ENCODE measurements at places on chromosomes 16 and 17. TPM values are rescaled to one million over a fixed set of nuclear protein-coding genes. Genes with fewer than 3 reads are reported as not detected.

DNA sequence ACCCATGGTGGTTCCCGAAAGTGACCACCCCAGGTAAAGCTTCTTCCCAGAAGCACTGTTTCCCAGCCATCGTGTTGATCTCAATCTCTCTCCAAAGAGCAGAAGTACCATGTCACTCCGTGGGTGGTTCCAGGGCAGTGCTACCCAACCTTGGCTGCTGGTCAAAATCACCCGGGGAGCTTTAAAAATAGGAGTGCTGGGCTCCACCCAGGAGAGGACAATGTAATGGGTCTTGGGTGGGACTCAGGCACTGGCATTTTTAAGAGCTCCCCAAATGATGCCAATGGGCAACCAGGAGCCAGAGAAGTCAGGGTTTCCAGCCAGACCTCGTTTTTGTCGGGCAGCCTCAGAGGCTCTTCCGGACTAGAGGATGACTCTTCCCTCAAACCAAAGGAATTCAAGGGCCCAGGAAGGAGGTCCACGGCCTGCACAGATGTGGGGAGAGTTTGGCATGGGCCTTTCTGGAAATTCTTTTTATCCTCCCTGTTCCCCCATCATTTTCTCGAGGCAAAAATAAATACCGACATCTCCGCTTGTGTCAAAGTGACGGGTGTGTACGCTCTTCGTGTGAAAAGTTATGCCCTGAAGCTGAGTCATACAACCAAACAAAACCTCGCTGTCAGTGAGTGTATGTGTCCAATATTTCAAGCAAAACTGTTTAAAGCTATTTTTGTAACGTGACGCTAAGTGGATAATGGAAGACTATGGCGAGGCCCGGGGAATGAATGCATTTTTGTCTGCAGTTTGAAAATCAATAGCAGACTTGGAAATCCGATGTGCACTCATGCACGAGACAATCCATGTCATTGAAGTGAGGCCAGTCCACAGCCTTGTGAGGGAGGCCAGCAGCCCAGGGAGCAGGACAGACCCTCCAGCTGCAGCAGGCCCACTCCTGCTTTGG, 364.1 kb downstream of the FOXL1 start:
- H3K27ac ChIP-seq = no peak overlapping the region
- no peaks in the 10 kb centered on the region for H3K4me1 ChIP-seq
- no peak for DNase-seq
- H3K36me3 ChIP-seq = no peaks in the 10 kb centered on the region

- H3K27ac ChIP-seq = no peak overlapping the region
- no peaks in the 10 kb centered on the region for H3K4me1 ChIP-seq
- peaks cover 7% of the 10 kb centered on the region for H3K27me3 ChIP-seq
- H3K4me3 ChIP-seq = no peak overlapping the region
Measured at GRCh38 chr16:82769845-82770244, 143.1 kb downstream of the CDH13 start.

- H3K27ac ChIP-seq = peak within 1 kb of the TSS; percentile 34
- peaks cover 15% of the 10 kb centered on the region for H3K4me1 ChIP-seq
- no peaks in the 10 kb centered on the region for H3K36me3 ChIP-seq
- no peak for DNase-seq
- peaks cover 38% of the 10 kb centered on the region for H3K27me3 ChIP-seq
Measured at GRCh38 chr16:31213877-31214707, at the start of gene TRIM72. Gene TRIM72 (plus strand): TSS chr16:31214119. CDS start chr16:31214739, 620 bp downstream.

NXN gene
- 0.48 TPM for total RNA-seq

PABPN1L gene
- total RNA-seq = not detected

DNA sequence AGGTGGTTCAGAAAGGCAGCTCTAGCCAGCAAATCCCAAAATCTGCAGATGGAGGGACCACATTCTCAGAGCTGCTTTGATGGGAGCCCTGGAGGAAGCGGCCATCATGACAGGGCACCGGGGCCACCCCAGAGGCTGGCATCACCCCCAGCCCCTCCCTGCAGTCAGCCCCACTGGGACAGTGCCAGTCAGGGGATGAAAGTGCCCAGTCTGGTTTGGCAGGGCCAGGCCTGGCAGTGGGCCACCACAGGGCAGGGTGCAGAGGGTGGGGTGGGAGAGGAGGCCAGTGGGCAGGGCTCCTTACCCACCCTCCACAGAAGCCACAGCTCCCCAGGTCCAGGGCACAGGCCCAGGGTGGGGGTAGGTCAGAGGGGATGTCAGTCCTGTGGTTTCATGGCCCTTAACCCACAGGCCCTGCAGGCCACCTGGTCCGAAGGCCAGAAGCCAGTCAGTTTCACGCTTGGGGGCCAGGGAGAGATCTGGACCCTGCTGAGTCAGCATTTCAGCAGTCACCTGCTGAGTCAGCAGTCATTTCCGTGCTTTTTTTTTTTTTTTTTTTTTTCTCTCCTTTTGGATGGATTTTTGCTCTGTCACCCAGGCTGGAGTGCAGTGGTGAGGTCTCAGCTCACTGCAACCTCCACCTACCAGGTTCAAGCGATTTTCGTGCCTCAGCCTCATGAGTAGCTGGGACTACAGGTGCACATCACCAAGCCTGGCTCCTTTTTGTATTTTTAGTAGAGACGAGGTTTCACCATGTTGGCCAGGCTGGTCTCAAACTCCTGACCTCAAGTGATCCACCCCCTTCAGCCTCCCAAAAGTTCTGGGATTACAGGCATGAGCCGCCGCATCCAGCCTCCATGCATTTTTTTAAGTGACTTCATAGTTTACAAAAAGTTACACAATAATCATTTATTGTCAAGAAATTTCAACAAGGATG, 10.4 kb downstream of the SLC25A10 start:
- H3K4me3 ChIP-seq = no peak overlapping the region
- peaks cover 6% of the 10 kb centered on the region for H3K27me3 ChIP-seq
- peaks cover 4% of the 10 kb centered on the region for H3K36me3 ChIP-seq

DNA sequence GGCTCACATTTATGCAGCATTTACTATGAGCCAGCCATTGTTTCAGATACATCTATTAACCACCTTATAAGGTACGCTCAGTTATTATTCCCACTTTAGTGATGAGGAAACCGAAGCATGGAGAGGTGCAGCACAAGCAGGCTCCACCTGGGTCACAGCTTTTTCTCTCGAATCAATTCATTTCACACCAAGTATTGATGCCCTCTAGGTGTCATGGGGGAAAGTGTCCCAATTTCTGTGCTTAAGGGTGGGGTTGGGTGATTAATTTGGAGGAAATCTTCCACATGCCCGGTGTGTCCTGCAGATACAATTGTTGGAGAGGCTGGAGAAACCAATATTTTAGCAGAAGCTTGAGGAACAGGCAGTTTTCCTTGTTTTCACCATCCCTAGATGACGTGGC, 62.7 kb upstream of the DNAJA2 start:
- H3K27ac ChIP-seq = no peak overlapping the region
- H3K4me3 ChIP-seq = peak overlapping the region; percentile 69
- peaks cover 32% of the 10 kb centered on the region for H3K27me3 ChIP-seq

GRCh38 chr17:62033317-62033716, 31.8 kb downstream of the MED13 start:
- peaks cover 56% of the 10 kb centered on the region for H3K36me3 ChIP-seq
- no peak overlapping the region for H3K4me3 ChIP-seq
- peaks cover 5% of the 10 kb centered on the region for H3K4me1 ChIP-seq
- H3K27ac ChIP-seq = no peak overlapping the region
- DNase-seq = no peak

- DNase-seq = no peak
- no peak overlapping the region for H3K27ac ChIP-seq
- no peak overlapping the region for H3K4me3 ChIP-seq
- H3K4me1 ChIP-seq = peaks cover 4% of the 10 kb centered on the region
- H3K36me3 ChIP-seq = peaks cover 61% of the 10 kb centered on the region
- no peaks in the 10 kb centered on the region for H3K27me3 ChIP-seq
Measured at GRCh38 chr17:28907709-28908475, 5.0 kb upstream of the DHRS13 start.

TTYH2 gene
- total RNA-seq = 19.6 TPM

GJC1 gene
- 8.2 TPM for total RNA-seq

Measured in activated T-helper 2 cell treated with anti-CD3 and anti-CD28 coated beads, Interferon-gamma antibody, Interleukin-2, Interleukin-4, amounts not matched to agents 10 μg/mL and 5 μg/mL and 100 μg/mL, durations not matched to agents 14 hours and 24 hours and 36 hours (primary cell).